Activated CD8-positive, alpha-beta memory T cell treated with anti-CD3 and anti-CD28 coated beads, Interleukin-2, amount 50 U/mL, for 48 hours (primary cell): ENCODE measurements at places on chromosomes 7 and 10.

GRCh38 chr7:82615527-82615926, 171.9 kb upstream of the CACNA2D1 start:
- no peak for DNase-seq

GRCh38 chr7:129202058-129202777, 13.8 kb downstream of the SMO start:
- DNase-seq: no peak

- DNase-seq: no peak
Observed at GRCh38 chr10:129918836-129919235, 45.2 kb downstream of the EBF3 start.

DNA sequence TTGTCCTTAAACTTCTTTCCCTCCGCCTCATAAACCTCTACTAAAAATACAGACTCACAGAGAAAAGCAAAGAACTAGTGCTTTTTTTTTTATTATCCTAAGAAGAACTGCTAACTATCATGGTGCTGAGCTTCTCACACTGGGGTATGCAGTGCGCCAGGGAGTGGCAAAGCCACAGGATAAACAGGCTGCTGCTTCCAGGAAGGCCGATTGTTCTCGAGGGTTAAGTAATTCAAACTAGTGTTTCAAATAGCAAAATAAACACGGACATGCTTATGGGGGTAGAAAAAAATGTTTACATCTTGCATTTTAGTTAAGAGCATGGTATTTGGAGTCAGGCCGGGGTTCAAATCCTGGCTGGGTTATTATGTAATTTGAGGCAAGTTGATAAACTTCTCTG, 157.0 kb downstream of the TAX1BP1 start:
- DNase-seq: no peak

DNA sequence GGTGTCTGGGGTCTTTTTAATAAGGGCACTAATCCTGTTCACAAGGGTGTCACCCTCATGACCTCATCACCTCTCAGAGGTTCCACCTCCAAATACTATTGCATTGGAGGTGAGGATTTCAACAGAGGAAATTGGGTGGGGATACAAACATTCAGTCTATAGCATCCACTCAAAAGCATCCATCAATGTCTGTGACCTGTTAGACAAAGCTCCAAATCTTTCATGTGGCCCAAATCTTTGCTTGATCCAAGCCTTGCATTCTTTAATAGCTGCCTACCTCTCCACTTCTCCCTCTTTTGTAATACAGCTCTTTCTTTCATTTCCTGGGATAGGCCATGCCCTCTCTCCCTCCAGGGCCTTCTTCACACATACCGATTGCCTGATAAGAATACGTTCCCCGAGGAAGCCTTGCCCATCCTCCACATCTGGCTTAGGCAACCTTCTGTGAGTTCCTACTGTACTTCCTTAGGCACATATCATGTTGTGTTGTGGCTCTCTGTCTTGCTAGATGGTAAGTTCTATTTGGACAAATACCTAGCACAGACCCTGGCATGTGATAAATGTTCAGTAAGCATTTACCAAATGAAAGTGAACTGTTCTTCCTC, 66.1 kb downstream of the CREM start:
- DNase-seq: no peak

GRCh38 chr10:79057481-79058275, 11.1 kb upstream of the ZMIZ1 start:
- no peak for DNase-seq

DNA sequence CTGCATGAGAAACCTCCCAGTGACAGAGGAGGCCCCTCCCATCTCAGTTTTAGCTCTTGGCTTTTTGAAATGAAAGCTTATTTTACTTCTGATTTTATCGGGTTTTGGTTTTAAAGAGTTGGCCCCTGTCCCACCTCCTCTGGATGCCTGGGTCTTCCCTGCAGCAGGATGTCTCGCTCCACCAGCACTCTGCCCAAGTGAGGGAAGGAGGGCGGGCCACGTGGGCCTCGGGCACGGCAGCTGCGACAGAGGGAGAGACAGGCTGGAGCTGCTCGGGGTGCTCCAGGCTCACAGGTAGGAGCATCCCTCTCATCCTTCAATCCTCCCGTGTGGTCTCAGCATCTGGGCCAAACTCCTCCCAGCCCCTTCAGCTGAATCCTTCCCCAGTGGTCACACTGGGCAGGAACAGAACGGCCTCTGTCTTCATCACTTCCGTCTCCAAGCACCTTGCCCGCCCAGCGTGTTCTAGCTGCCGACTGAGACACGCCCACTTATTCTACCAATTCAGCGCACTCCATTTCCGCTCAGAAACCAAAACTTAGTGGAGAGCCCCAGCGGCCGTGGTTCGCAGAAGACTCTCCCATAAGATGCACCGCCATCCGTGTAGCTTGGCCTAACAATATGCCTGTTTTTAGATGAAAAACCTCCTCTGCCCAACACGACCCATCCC, 222.9 kb downstream of the GLRX3 start:
- no peak for DNase-seq

DNA sequence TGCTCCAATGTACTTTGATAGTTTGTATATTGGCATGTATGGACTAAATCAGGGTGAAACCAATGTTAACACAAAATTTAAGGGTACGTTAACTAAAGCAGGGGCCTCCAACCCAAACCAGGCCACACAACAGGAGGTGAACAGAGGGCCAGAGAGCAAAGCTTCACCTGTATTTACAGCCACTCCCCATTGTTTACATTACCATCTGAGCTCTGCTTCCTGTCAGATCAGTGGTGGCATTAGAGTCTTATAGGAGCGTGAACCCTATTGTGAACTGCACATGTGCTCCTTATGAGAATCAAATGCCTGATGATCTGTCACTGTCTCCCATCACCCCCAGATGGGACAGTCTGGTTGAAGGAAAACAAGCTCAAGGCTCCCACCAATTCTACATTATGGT, 62.0 kb upstream of the SCIN start:
- no peak for DNase-seq

GRCh38 chr10:35225204-35225603, 98.6 kb downstream of the CREM start:
- DNase-seq: no peak

DNA sequence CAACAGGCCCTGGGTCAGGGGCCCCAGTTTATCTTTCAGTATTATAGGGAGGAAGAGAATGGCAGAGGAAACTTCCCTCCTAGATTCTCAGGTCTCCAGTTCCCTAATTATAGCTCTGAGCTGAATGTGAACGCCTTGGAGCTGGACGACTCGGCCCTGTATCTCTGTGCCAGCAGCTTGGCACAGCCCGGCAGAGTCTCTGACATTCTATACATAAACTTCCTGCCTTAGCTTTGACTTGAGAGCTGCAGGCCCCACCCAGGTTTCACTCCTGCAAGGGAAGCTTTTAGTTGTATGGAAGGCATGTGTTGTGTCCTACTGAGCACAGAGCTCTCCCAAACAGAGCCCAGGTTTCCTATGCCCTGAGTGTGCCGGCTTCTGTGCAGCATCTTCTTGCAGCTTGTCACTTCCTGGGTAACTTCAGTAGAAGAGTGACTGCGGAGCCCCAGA, 205.6 kb upstream of the PRSS58 start:
- no peak for DNase-seq
